ENCODE measurements at places on chromosomes 4 and X.

- no peak for DNase-seq
Measured at GRCh38 chrX:97938706-97939105, 1055.0 kb downstream of the RPA4 start.

- no peak for DNase-seq
Measured at GRCh38 chr4:139655116-139655515, 10.5 kb upstream of the MGST2 start.

- DNase-seq: no peak
Measured at GRCh38 chr4:181684310-181684709, 558.9 kb upstream of the TENM3 start.

- DNase-seq: no peak
Measured at GRCh38 chr4:118917582-118917981, 28.9 kb downstream of the SYNPO2 start.

GRCh38 chr4:31408121-31408520 is 688.0 kb downstream of the PCDH7 start:
- no peak for DNase-seq

DNA sequence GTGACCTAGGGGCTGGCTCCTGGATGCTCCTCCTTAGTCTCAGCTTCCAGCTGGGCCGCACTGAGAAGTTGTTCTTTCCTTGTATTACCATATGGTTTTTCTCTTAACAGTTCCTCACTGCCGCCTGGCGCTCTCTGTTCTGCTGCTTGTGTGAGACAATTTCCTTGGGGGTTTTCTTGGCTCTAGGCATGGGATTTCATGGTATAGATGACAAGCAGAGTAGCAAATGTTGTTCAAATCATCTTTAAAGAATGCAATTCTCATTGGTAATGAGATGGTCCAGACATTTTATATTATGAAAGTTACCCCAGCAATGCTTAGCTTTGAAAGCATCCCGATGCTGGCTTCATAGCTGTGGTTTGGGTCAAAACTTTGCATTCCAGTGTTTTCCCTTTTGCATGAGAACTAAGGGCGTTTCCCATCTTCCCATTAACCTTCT is 37.6 kb downstream of the SEPTIN11 start:
- DNase-seq: no peak

- no peak for DNase-seq
Measured at GRCh38 chrX:109679820-109680219, 53.2 kb downstream of the ACSL4 start.

DNA sequence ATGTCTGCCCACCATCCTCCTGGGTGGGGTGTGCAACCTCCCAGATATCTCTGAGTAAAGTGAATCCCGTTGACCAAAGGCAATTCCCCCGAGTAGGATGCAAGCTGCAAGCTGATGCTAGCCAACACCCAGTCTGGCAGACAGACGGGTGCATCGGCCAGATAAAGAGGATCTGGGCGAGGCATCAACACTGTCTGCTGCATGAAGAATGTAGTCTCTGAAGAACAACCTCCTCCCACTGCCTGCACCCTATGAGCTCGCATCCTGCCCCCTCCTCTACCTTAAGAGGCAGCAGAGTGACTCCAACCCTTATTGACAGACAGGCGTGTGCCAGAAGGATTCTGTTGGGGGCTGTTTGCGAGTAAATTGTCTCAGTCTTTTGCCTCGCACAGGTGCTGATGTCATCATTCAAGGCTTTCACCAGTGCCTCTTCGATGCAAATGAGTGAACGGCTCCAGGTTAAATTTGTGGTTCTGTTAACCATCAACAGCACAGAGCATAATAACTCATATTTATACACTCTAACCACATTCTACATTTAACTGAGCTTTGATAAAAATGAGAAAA is 546.9 kb downstream of the BCOR start:
- DNase-seq: no peak

DNA sequence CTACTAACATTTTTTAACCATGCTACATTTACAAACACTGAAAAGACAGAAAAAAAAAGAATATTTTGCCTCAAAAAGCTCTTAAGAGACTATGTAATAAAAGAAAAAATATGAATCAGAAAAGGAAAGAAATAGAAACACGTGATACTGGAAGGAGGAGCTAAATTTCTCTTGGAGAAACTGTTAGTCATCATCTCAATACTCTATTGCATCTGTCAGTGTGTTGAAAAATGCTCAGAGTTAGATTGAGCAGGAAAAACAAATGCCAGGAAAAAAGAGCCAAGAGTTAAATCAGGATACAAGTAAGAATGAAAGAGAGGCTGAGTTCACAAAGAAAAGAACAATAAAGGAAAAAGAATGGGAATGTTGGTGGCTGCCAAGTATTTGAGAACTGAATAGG is 2.6 kb downstream of the RAB28 start:
- no peak for DNase-seq

DNA sequence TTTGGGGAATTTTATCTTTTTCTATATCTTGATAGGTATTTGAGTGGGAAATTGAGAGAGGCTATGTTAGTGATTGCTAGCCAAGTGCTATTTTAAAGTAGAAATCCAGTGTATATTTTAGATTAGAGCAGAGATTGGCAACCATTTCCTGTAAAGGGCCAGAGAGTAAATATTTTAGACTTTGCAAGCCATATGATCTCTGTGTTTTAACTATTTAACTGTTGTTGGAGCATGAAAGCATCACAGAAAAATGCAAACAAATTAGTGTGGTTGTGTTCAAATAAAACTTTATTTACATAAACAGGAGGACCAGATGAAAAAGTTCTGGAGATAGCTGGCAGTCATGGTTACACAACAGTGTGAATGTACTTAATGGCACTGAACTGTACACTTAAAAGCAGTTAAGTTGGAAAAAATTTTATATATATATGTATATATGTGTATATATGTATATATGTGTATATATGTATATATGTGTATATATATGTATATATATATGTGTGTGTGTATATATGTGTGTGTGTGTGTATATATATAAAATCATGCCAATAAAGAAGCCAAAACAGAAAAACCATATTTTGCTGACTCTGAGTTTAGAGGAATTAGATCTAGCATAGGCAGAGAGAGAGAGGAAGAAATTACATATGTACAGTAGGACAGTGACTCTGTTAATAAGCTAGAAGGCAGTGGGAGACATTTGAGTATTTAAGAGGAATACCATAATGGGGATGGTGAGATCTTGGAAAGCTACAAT is 83.4 kb downstream of the TMEM164 start:
- DNase-seq: no peak

GRCh38 chr4:84968925-84969324 is 2.4 kb upstream of the WDFY3 start:
- no peak for DNase-seq

- no peak for DNase-seq
Measured at GRCh38 chr4:71240094-71240493, 98.7 kb upstream of the SLC4A4 start.

- no peak for DNase-seq
Measured at GRCh38 chrX:13341491-13342101, 21.7 kb upstream of the ATXN3L start.

Measured in SHP77 treated with DMSO at 0.1 percent for 48 hours (cell line).